ENCODE measurements at places on chromosomes 13 and 19.

DNA sequence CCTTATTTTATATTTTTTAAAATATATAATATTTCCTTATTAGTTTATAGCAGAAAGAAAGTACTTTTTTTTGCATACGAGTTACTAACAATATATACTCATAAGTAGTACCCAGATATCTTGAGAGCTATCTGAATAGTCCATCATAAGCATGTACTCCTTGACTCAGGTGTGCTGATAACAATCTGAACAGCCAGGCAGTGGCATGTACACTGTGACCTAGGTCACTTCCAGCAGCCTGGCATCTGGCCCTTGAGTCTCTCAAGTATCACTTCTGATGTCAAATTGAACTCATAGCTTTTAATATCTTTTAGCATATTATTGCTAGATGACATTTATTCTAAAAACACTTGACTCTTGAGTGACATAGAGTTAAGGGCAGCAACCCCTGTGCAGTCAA is 1576.7 kb downstream of the SLITRK1 start:
- no peak for DNase-seq

DNA sequence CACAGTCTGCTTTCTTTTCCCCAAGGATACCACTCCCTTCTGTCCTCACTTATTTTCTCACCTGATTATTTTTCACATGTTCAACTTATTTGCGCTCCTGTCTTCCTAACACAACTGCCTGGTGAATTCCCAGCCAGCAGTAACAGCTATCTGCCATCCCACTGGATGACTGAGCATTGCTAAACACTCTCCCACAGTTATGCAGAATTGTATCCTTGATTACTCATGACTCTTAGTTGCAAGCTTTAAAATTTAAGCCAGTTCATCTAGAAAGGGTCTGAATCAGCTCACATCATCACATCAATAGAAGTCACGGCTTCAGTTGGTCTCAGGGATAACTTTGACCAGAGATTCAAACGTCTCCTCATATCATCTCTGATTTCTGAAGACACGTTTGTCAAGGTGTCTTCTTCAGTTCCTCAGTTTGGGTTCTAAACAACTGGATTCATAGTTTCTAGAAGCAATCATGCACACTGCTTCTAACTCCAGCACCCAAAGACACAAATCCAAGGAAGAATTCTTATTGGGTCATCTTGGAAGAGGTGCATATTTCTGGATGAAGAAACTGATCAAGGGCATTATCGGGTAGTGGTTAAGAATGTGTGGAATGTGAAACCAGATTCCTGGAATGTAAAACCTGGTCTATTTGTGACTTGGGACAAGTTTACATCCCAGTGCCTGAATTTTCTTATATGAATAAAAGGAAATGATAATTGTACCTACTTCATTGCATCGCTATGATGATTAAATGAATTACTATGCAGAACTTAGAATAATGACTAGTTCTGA is 13.9 kb upstream of the DACH1 start:
- DNase-seq = no peak

DNA sequence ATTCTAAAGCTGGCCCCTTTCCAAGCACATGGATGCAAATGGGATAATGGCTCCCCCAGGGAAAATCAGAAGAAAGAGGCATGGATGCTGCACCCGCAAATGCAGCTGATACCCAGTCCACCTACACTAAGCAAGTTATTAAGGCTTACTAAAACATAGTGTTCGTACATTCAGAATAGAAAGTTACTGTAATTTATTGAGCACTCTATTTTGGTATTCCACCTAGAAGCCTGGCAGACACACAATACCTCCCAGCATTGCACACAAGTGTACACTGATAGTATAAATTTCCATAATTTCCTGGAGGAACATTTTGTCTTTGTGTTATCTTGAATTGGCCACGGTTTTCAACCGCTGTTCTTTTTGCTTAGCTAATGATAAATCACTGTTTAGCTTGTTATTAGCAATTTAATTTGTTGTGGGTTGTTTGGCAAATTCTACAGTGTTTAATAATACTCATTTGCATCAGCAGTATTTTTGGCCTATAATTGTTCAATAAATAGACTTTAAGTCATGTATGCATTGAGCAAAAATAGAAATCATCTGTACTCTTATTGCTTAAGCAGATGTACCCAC is 94.5 kb upstream of the MRI1 start:
- no peak for DNase-seq

DNA sequence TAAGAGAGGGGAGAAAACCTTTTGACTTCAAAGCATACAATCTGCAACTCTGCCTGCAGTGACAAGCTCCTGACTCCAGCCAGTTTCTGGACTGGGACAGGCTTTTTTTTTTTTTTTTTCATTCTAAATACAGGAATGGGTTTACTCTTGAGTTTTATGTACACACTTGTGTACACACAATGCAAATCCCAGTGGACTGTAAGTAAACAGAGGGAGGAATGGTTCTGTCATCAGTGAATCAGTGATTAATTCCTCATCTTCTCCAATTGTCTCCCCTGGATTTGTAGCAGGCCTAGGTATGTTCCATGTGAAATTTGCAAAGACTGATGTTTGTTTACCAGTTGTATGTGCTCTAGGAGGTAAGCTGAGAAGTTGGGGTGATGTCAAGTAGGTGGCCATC is 184.8 kb downstream of the SHISA2 start:
- no peak for DNase-seq

- DNase-seq = no peak
Measured at GRCh38 chr13:26308250-26308649, 54.3 kb downstream of the CDK8 start.

GRCh38 chr13:61383111-61383510 is 32.5 kb downstream of the PCDH20 start:
- no peak for DNase-seq

- DNase-seq = no peak
Measured at GRCh38 chr19:29449371-29449770, 76.4 kb upstream of the VSTM2B start.

DNA sequence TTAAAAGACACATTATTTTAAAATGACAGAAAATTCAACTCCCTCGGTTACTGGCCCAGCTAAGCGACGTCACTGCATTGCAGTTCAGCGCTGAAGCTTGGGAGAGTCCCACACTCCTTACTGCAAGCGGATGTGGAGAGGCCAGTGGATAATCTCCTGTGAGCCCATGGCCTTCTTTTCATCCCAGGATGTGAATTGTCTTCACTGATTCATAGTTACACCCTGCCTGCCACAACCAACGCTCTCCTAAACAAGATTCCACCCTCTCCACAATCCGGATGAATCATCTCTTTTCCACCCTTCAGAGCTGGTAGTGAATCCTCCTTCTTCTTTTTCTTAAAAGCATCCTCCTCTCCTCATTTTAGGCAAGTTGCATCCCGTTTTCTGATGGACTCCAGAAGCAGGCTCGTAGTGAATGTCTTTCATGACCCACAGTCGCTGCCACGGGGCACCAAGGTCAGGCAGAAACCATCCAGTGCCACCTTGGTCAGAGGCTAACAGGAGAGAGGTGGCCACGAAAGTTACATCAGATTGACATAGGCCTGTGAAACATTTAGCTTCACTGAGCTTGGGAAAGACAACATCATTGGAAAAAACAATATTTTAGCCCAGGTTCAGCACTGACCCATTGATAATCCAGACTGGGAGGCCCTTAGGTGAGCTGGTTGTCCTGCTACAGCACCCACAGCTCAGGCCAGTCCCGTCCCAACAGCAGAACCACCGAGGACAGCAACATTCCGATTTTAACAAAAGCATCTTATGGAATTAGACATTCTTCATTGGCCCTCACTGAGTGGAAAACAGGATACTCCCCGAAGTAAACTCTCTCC is 2.0 kb downstream of the GJB2 start:
- no peak for DNase-seq

DNA sequence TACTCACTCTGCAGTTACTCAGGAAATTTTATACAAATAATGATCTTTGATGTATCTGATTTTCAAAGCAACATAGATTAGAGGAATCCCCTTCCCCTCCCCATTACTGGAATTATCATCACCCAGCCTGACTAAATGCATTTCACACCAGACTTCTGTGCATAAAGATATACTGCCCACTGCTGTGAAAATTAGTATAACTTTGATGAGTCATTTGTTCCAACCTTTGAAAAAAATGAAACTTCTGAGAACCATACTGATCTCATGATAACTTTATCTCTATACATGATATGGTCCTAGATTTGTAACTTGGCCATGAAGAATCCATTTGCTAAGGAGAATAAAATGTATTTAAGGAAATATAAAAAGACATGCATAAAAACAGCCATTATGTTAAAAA is 63.9 kb downstream of the GPC6 start:
- DNase-seq = no peak

DNA sequence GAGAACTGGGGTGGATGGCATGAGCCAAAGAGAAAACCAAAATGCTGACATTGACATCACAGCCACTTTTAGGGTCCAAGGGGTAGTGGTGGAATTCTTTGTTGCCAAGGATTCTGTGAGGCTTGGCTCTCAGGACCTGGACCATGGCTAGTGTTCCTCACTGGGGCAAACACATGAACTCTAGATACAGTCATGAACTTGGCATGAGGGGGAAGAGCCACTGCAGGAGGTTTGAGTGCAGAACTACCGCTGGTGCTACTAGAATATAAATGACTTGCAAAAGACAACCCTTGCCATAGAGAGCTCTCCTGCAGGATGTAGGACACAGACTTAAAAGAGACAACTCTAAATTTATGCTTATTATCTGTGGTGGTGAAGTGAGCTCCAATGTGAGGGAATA is 29.8 kb upstream of the FRY start:
- DNase-seq = no peak

DNA sequence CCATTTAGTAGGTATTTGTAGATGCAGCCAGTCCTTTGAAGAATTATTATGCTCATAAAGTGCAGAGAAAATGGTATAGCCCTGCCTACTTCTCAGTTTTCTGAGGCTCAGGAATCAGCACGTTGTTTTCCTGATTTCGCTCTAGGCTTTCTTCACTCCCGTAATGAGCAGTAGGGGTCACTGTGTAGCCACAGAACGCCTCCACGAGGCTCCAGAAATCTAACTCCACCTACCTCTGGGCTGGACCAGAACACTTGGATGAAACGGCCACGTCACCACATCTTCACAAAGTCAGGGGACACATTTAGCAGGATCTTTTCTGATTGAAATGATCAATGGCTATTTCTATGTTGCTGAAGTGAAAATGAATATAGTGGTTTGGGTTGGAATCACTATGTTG is 49.8 kb upstream of the GTF3A start:
- DNase-seq = peak; percentile 57

DNA sequence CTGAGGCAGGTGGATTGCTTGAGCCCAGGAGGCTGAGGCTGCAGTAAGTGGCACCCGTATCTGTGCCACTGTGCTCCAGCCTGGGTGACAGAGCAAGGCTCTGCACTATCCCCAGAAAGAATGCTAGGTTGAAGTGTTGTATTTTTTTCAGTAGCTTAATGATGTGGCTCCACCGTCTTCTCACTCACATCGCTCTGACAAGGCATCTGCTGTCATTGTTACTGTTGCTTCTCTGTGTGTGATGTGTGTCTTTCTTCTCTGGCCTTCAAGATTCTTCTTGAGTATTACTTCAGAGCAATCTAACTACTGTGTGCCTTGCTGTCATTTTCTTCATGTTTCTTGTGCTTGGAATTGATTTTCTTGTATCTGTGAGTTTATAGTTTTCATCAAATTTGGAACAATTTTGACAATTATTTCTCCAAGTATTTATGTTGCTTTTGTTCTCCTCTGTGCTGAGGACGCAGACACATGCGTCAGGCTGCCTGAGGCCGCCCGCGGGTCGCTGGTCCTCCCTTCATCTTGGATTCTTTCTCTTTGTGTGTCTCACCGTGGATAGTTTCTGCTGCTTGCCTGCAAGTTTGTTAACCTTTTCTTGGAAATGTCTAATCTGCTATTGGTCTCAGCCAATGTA is 10.8 kb downstream of the ADPRHL1 start:
- no peak for DNase-seq
